ENCODE measurements at places on chromosomes 6 and 20.

GRCh38 chr6:161442420-161442819, 168.6 kb upstream of the AGPAT4 start:
- DNase-seq, result no peak

DNA sequence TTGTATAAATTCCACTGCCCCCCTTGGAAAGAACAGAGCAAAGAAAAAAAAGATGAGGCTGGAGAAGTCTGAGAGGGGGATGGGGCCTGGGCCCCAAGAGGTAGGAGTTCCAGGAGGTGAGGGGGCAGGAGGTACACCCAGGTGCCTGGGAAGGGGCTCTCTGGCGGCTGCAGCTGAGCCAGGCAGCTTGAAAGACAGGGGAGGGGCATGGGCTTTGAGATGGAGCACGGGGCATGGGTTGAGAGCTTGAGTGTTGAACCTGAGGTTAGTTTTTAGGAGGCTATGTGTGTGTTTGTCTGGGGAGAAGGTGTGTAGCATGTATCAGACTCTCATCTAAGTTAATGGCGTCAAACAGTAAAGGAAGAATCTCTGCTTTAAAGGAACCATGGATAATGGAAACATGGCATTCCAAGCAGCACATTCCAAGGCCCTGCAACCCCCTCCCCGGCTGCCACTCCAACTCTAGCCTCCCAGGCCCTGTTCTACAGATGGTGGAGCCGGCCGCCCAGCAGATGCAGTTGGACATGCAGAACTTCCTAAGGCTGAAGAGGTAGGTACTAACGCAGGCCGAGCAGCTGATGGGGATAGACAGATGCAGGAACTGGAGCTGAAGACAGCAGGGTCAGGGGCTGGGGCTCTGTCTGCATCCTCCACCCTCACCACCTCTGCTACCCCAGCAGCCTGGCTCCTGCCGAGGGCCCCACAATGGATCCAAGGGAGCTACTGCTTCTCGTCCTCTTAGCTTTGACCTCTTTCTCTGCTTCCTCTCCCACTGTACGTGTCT, 42.1 kb downstream of the MDFI start:
- no peak for DNase-seq

DNA sequence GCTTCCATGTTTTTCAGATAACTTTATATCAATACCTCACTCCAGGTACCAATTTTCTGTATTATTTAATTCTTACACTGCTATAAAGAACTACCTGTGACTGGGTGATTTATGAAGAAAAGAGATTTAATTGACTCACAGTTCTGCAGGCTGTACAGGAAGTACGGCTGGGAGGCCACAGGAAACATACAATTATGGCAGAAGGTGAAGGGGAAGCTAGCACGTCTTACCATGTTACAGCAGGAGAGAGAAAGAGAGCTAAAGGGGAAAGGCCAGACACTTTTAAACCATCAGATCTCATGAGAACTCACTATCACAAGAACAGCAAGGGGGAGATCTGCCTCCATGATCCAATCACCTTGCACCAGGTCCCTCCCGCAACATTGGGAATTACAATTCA, 119.1 kb upstream of the BMP5 start:
- DNase-seq, result no peak

DNA sequence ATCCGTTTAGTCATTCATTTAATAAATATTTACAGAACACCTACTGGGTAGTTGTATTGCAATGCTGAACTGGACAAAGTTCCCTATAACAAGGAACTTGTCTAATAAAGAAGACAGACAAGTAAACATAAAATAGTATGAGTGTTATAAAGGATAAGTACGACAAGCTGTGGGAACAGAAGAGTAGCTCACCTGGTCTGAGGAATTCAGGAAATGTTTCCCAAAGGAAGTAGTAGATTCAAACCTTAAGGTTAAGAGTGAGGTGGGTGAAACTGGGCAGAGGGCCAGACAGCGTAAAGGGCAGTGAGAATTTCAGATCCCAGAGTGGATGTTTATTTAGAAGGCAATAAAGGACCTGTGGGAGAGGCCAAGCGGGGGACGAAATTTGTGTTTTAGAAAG, 72.3 kb upstream of the CD2AP start:
- DNase-seq, result no peak

- DNase-seq, result no peak
These were observed 11.2 kb upstream of the RANBP9 start for GRCh38 chr6:13722880-13723279.

DNA sequence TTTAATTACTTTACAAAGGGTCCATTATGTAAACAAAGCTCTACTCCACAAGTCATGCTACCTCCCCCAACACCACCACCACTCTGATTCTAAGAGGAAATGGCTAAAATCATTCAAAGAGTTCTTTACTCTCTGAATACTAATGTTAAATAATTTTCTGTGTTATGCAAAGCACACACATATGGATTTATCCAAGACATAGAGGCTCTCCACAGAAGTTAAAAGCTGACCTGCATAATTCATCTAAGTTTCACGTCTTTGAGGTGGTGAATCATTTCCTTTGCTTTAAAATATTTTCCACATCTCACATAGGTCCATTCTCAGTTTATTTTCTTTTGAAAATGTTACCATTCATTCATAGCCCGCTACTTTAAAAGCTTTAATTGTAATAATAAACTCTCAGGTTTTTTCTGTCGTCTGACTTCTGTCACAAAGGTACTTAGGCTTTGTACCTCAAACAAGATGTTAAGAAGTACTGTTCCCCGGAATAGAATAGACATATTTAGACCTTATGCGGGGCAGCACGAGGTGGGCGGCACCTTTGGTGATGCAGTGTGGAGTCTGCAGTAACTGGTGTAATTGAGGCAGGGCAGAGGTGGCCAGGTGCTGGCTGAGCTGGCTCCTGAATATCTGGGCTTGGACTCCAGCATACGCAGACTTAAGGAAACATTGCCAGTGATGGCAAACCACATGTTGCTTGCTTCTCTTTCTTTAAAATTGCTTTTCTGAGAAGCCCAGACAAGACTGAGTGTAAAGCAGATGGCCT, 55.8 kb downstream of the KIF6 start:
- DNase-seq, result no peak

- no peak for DNase-seq
These were observed 8.5 kb downstream of the ARFGEF2 start for GRCh38 chr20:48930035-48930434.

- DNase-seq, result no peak
These were observed 18.8 kb downstream of the KCNK5 start for GRCh38 chr6:39210450-39210849.

GRCh38 chr20:15278041-15278440, 940.6 kb upstream of the FLRT3 start:
- no peak for DNase-seq

DNA sequence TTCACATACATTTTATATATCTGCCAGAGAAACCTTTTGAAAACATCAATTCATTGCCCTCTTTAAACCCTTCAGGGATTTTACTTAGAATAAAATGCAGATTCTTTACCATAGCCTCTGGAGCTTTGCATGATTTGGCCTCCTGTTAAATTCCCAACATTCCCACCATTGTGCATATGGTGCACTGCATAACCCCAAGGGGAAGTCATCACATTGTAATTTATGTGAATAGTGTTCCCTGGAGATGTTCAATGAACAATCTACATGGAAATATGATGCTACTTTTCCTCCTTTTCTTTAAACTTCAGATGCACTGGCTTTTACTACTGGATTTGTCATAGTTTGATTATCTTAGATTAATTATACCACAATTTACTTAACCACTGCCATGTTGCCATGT, 94.7 kb downstream of the PHF3 start:
- DNase-seq, result no peak

DNA sequence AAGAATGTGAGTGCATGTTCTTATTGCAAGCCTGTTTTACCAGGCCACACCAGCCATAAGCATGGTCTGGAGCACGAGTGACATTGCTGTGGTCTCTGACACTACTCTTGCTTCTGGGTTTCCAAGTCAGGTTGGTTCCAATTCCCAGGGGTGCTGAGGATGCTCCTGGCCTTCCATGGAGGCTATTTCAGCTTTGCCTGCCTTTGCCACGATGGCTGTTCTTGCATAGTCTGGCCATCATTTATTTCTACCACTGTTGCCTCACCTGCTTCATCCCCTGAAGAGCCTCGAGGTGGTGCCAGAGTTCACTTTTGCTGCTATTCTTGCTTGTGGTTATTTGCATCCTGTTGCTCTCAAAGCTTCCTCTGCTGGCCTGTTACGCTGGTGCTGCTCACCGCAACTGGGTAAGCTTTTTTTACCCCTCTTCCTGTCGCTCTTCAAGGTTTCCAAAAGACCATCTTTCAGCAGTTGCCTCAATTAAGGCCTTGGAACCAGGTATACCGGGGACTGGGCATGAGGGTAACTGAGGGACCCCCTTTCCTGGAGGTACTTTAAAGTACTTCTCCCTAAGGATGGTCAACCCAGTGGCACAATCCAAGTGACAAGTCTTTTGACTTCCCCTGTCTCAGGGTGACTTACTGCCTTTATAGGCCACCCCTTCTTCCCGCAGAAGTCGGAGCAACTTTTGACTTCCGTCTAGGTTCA, 64.5 kb downstream of the AKAP7 start:
- DNase-seq, result no peak

GRCh38 chr6:80769106-80769505, 662.6 kb downstream of the BCKDHB start:
- no peak for DNase-seq

DNA sequence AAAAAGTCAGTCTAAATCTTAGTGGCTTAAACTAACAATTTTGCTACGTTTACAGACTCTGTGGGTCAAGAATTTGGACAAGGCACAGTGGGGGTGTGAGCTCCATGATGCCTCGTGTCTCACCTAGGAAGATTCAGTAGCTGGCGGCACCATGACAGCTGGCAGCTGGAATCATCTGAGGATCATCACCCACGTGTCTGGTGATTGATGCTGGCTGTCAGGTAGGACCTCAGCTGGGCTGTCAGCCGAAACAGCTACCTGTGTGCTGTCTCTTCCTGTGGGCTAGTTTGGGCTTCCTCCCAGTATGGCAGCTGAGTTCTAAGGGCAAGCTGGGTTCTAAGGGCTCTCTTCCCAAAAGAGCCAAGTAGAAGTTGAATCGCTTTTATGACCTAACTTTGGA, 26.4 kb upstream of the DLGAP4 start:
- no peak for DNase-seq

- DNase-seq, result no peak
These were observed 82.7 kb downstream of the PHIP start for GRCh38 chr6:78995346-78995745.
